ENCODE measurements at places on chromosomes 6 and 20. TPM values are rescaled to one million over a fixed set of nuclear protein-coding genes. Genes with fewer than 3 reads are reported as not detected.

BPIFB1 gene
- not detected for total RNA-seq

ERVFRD-1 gene
- total RNA-seq = not detected

GRCh38 chr20:7426890-7427496 lies 513.3 kb downstream of the HAO1 start:
- H3K4me1 ChIP-seq = no peaks in the 10 kb centered on the region
- no peaks in the 10 kb centered on the region for H3K27me3 ChIP-seq
- H3K27ac ChIP-seq = no peak overlapping the region
- H3K4me3 ChIP-seq = no peak overlapping the region

GRCh38 chr6:37339741-37340638 lies 13.8 kb upstream of the RNF8 start:
- H3K36me3 ChIP-seq = no peaks in the 10 kb centered on the region
- no peak overlapping the region for H3K27ac ChIP-seq
- no peak for DNase-seq

GRCh38 chr6:142892254-142893021 lies 52.5 kb downstream of the HIVEP2 start:
- H3K27ac ChIP-seq = no peak overlapping the region
- no peak overlapping the region for H3K4me3 ChIP-seq
- no peaks in the 10 kb centered on the region for H3K4me1 ChIP-seq
- H3K36me3 ChIP-seq = no peaks in the 10 kb centered on the region
- DNase-seq = no peak
- H3K27me3 ChIP-seq = no peaks in the 10 kb centered on the region

Measured in SJCRH30 (cell line).